ENCODE measurements at places on chromosomes 3 and 15.

GRCh38 chr3:135514060-135514448 is 451.5 kb upstream of the PPP2R3A start:
- DNase-seq, result no peak

GRCh38 chr3:140708815-140709214 is 31.0 kb downstream of the TRIM42 start:
- peak; percentile 18 for DNase-seq

- DNase-seq, result no peak
These were observed 154.0 kb upstream of the THBS1 start for GRCh38 chr15:39426552-39427532.

- DNase-seq, result no peak
These were observed 81.2 kb upstream of the CDV3 start for GRCh38 chr3:133492159-133492741.

DNA sequence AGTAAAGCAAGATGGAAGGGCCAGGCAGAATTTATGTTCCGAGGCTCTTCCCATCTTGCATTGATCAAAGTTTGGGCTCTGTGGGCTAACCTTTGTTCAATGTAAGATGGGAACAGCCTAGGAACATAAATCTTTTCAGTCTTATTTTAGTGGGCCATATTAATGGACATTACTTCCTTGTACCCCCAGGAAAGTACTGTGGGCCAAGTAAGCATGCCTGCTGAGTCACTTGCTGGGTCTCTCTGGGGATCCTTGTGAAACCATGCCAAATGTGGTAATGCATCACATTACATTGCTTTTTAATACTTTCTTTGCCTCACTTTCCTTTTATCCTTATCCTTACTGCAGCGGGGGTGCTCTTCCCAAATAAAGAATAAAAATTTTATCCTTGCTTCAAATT is 349.5 kb upstream of the POU1F1 start:
- DNase-seq, result no peak
